ENCODE measurements at places on chromosomes 5 and 9.

DNA sequence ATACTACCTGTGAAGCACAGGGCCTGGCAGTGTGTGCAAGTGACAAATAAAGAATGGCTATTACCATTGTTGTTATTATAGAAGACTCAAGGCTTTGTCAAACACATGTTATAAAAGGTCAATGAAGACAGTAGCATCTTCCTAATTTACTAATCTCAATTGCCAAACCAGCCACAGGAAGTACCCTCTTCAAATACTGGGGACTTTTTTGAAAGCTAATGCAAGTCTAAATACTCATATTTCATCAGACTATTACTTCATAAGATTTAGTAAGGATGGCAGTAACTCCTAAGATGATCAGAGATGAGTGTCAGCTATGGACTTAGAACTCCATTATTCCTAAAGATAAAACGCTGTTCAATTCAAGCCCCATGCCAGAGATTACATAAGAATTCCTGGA is 43.0 kb downstream of the GNAQ start:
- DNase-seq, result no peak

DNA sequence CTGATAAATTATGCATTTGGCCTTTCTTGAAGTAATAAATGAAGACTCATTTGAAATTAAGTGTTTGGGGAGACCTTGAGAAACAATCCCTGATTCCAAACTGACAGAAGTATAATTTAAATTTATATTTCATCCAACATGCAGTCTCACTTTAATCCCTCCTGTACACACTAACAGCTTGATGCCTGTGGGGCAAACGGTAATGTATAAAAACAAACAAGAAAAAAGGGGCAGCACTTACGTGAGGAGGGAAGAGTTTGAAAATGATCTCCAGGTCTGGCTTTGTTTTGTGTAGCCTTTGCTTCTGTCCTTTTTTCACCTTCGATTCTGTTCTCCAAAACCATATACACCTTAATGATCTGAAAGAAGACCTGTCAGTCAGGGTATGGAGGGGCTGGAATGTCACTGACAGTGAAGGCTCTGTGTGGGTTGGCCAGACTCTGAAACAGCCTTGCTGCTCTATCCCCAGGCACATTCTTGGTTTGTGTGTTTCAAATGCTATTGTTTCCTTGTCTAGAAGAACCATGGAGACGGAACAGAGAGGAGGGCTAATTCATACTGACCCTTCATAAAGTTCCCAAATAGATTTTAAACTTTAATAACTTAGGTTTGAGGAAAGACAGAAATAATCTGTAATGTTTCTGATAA is 338.2 kb upstream of the WWC1 start:
- no peak for DNase-seq

DNA sequence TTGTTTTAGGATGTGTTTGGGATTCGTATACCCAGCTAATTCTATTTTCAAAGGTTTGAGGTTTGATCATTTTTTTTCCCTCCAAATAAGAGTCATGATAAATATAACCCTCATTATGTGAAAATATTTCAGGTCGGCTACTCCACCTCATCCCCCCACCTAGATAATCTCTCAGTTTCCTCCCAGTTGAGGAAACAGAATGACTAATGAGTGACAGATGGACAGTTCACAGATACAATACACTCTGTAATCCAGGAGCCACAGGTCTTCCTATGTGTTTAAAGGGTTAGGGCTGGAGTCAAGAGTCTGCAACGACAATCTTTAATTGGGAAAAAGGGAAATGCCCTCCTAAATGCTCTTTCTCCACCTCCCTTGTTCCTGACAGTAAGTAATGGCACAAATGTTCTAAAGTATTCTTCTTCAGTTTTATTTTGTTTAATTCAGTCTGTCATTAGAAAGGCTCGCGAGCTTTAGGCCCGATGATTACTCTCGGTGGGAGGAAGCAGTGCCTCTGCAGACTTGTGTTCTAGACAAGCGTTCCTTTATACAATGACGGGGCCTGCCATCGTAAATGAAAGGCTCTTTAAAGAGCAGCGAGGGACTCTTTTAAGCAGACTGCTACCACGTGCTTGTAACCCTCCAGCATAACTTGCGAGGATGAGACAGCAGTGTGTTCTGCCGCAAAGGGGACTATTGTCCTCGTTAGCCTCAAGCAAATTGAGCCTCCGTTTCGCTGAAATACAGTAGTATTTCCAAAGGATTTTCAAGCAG is 69.0 kb downstream of the MEF2C start:
- no peak for DNase-seq

- no peak for DNase-seq
Measured at GRCh38 chr9:110125207-110125751, 82.7 kb downstream of the C9orf152 start.
